ENCODE measurements at places on chromosomes 2 and 18. TPM values are rescaled to one million over a fixed set of nuclear protein-coding genes. Genes with fewer than 3 reads are reported as not detected.

DNA sequence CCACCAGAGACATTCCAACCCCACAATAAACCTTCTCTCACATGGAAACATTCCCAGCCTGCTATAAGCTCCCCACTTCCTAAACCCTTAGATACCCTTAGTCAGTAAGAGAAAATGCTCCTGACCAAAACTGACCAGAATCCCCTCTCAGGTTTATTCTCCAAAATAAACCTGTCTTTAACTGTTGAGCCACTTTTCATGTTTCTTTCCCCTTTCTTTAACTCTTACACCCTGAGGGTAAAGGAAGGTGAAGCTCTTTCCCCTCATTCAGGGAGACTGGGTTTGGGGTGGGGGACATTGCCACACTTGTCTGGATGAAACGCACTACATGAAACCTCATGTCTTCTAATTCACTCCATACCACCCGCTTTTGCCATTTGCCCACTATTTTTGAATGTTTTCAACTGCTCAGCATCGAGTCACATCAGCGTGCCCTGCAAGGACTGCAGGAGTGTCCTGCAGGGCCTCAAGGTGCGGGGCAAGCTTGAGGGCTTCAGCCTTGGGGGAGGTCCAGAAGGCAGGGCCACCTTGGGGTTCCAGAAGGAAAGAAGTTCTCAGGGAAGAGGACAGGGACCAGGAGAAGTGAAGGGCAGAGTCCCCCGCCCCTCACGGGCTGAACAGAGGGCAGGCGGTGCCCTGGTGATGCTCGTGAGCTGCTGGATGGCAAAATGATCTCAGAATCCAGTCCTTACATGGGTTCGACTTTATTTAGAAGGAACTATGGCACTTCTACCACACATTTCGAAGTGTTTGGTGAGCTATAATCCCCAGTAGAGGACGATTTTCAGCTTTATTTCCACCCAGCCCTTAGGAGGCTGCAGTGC is 4.2 kb upstream of the SP140L start:
- H3K36me3 ChIP-seq = no peaks in the 10 kb centered on the region
- H3K27me3 ChIP-seq = no peaks in the 10 kb centered on the region
- peaks cover 4% of the 10 kb centered on the region for H3K4me1 ChIP-seq

Gene TMEM178A
- 6.1 TPM for total RNA-seq

DNA sequence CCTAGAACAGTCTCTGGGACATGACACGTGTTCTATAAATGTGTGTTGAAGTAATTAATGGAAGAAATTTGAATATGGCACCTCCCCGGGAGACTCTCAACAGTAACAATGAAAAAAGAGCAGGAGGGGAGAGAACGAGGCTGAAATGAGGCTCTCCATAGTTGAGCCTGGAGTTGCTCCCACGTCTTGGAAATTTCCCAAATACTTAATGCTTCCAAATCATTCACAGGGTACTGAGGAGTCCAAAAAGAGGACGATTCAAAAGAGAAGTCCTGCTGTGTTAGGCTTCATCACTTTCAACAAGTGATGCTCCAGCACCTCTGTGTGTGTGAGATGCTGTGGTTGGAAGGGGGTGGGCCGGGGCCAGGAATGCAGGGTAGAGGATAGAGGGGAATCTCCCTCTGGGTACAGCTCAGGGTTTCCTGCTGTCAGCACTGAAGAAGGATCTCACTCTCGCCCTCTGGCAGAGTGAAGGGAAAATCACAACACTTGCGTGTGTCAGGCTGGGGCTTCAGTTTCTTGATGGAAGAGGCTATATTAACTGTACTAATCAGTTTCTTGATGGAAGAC is 18.1 kb upstream of the ZNF407 start:
- no peak overlapping the region for H3K27ac ChIP-seq
- H3K4me1 ChIP-seq = no peaks in the 10 kb centered on the region
- no peak for DNase-seq
- no peaks in the 10 kb centered on the region for H3K27me3 ChIP-seq
- no peaks in the 10 kb centered on the region for H3K36me3 ChIP-seq
- H3K4me3 ChIP-seq = no peak overlapping the region

GRCh38 chr2:171287036-171287571 is 126.4 kb upstream of the TLK1 start:
- H3K27me3 ChIP-seq = no peaks in the 10 kb centered on the region
- H3K4me1 ChIP-seq = peaks cover 19% of the 10 kb centered on the region
- H3K4me3 ChIP-seq = no peak overlapping the region
- DNase-seq = no peak
- H3K36me3 ChIP-seq = no peaks in the 10 kb centered on the region

DNA sequence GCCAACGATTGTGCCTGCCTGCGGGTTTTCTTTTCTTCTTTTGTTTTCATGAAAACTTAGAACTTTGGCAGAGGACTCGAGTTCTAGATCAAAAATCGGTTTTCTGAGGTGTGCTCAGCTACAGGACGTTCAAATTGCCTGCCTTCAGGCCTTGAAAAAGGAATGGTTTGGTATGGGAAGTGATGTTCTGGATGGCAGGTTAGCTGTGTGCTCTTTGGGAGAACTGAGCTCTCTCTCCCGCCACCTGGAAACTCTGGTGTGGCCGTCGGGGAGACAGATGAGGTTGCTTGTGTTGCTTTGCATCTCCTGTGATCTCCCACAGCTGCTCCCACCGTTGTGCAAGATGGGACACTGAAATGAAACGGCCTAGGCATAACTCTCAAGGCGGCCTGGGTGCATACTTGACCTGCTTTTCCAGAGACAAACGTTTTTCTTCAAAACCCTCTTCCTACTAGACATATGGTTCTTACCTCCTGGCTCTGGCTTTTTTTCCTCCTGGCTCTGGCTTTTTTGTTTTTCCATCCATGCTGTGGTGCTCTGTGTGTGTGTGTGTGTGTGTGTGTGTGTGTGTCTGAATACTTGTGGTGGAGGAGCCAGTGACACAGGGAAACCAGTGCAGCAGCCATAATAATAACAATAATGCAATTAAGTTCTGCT is 2.0 kb downstream of the FMNL2 start:
- peak; percentile 89 for DNase-seq
- peak overlapping the region; percentile 83 for H3K27ac ChIP-seq
- no peaks in the 10 kb centered on the region for H3K36me3 ChIP-seq
- peak overlapping the region; percentile 85 for H3K4me3 ChIP-seq
- H3K4me1 ChIP-seq = peaks cover 21% of the 10 kb centered on the region
- H3K27me3 ChIP-seq = no peaks in the 10 kb centered on the region

GRCh38 chr2:27007416-27008374 is 25.1 kb upstream of the TMEM214 start:
- no peak overlapping the region for H3K27ac ChIP-seq
- H3K4me3 ChIP-seq = no peak overlapping the region
- no peaks in the 10 kb centered on the region for H3K4me1 ChIP-seq
- DNase-seq = no peak

DNA sequence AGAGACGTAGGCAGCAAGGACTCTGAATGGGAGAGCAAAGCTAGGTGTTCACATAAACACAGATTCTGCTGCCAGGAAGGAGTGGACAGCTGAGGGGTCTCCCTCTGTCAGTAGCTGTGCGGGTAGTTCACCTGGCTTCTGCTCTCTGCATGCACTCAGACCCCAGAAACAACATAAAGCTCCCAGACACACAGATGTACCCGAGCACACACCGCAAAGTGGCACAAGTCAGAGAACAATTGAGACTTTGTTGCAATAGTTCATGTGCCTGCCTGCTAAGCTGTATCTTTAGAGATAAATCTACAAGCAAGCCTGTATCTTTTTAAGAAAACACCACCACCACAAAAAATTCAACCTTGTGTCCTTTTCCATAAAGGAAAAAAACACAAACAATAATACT is 420.0 kb upstream of the ST6GAL2 start:
- no peak overlapping the region for H3K27ac ChIP-seq
- H3K36me3 ChIP-seq = no peaks in the 10 kb centered on the region
- DNase-seq = no peak
- no peak overlapping the region for H3K4me3 ChIP-seq
- H3K4me1 ChIP-seq = no peaks in the 10 kb centered on the region

GRCh38 chr2:88066543-88066942 is 1.1 kb upstream of the SMYD1 start:
- no peak overlapping the region for H3K4me3 ChIP-seq
- H3K27ac ChIP-seq = peak overlapping the region; percentile 80
- H3K27me3 ChIP-seq = no peaks in the 10 kb centered on the region
- DNase-seq = no peak

- no peaks in the 10 kb centered on the region for H3K4me1 ChIP-seq
- no peaks in the 10 kb centered on the region for H3K27me3 ChIP-seq
- no peak overlapping the region for H3K4me3 ChIP-seq
- peak; percentile 76 for DNase-seq
These were observed 53.4 kb downstream of the LIMS1 start for GRCh38 chr2:108587621-108588020.

DNA sequence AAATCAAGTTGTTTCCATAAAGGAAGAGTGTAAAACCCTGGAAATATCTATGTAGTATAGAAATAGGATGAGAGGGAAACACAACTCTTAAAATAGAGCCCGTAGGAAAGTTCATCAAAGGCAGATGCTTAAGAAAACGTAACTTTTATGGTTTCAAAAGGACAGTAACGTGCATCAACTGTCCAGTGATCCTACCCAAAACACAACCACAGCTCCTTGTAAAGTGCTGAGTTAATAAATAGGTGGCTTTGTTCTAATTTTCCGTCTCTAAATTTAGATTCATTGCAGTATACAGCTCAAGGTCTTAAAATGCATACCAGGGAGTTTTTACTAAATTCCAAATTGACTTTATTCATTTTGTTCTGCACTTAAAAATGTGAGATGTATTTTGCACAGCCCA is 282.1 kb upstream of the ID2 start:
- H3K36me3 ChIP-seq = no peaks in the 10 kb centered on the region
- no peaks in the 10 kb centered on the region for H3K27me3 ChIP-seq
- no peak for DNase-seq
- H3K27ac ChIP-seq = no peak overlapping the region
- no peaks in the 10 kb centered on the region for H3K4me1 ChIP-seq
- no peak overlapping the region for H3K4me3 ChIP-seq

Gene B4GALT6
- 7.8 TPM for total RNA-seq

Gene SGPP2
- 0.49 TPM for total RNA-seq

- no peaks in the 10 kb centered on the region for H3K27me3 ChIP-seq
- H3K36me3 ChIP-seq = no peaks in the 10 kb centered on the region
- H3K27ac ChIP-seq = no peak overlapping the region
- no peaks in the 10 kb centered on the region for H3K4me1 ChIP-seq
- DNase-seq = no peak
- H3K4me3 ChIP-seq = no peak overlapping the region
These were observed 91.5 kb upstream of the MYT1L start for GRCh38 chr2:2422621-2423020.

GRCh38 chr2:235908826-235909225 is 259.4 kb downstream of the GBX2 start:
- H3K36me3 ChIP-seq = peaks cover 31% of the 10 kb centered on the region
- no peak for DNase-seq
- no peaks in the 10 kb centered on the region for H3K27me3 ChIP-seq

Gene DUSP11
- 25.3 TPM for total RNA-seq

- H3K36me3 ChIP-seq = no peaks in the 10 kb centered on the region
- no peaks in the 10 kb centered on the region for H3K27me3 ChIP-seq
- no peaks in the 10 kb centered on the region for H3K4me1 ChIP-seq
- H3K4me3 ChIP-seq = no peak overlapping the region
These were observed 56.2 kb downstream of the CAVIN2 start for GRCh38 chr2:191790737-191791136.

Gene DLX2
- under 0.01 TPM for total RNA-seq

DNA sequence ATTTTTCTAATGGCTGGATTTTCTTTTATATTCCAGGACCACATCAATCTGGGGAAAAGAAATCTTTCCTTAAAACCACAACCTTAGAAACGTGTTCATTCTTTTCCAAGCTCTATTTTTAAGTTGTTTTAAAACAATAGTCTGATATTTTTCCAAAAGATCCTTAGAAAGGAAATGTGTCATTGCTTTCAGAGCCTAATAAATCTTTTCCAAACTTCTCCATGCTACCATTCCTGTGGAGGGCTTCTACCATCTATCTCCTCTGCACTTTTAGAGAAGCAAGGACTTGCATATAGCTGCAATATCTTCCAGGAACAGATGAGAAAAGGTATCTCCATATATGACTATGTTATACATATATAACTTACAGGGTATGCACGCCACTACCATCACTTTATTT is 21.2 kb downstream of the WDFY1 start:
- no peak overlapping the region for H3K4me3 ChIP-seq
- H3K36me3 ChIP-seq = no peaks in the 10 kb centered on the region
- H3K4me1 ChIP-seq = peaks cover 13% of the 10 kb centered on the region

DNA sequence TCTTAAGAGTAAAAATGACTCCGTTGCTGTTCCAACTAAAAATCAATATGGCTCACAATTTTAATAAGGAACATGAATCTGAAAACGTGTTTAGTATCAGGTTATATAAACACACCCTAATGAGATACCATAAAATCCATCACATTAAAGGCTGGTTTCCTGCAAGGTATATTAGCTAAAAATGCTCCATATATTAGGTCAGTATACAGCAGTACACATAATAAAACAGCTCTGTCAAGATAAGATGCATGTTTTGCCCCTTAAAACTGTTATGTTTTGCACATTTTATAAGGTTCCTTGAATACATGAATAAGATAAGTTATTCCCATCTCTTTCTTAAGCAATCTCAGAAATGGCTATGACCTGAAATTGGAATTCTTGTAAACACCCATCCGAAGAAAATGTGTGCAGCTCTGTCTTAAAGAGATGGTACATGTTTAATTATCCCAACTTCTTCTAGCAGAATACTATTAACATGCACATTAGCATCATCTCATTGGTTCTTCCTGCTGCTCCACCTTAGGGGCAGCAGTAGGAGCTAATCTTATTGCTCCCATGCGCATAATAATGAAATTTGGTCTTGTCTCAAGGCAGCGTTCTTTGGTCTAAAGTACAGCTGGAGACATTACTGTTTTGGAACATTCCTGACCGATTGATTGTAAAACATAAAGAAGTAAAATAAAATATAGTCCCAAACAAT is 836.1 kb upstream of the FANCL start:
- DNase-seq = no peak
- H3K36me3 ChIP-seq = no peaks in the 10 kb centered on the region
- no peak overlapping the region for H3K4me3 ChIP-seq

Gene RGPD8
- total RNA-seq = 34.1 TPM

All from sigmoid colon (tissue), 7 donors.